ENCODE measurements at places on chromosomes 5 and 9.

GRCh38 chr5:169534311-169534880, 49.2 kb upstream of the SPDL1 start:
- no peak for DNase-seq

DNA sequence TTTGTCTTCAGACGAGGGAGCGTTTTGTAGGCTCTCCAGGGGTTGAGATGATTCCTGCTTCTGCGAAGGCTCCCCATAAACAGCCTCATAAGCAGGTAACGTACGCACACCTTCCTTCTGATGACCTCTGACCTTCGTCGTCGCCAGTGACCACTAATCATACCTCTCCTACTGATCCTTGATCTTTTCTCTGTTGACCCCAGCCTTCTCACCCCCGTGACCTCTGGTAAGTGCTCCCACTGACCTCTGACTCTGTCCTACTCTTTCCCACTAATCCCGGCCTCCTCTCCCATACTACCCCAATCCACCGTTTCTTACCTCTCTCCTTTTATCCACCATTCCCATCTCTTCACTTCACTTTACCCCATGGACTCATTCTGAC, 345 bp downstream of the DNAI1 start:
- DNase-seq, result no peak

GRCh38 chr9:81363916-81364480, 325.3 kb downstream of the TLE1 start:
- no peak for DNase-seq

DNA sequence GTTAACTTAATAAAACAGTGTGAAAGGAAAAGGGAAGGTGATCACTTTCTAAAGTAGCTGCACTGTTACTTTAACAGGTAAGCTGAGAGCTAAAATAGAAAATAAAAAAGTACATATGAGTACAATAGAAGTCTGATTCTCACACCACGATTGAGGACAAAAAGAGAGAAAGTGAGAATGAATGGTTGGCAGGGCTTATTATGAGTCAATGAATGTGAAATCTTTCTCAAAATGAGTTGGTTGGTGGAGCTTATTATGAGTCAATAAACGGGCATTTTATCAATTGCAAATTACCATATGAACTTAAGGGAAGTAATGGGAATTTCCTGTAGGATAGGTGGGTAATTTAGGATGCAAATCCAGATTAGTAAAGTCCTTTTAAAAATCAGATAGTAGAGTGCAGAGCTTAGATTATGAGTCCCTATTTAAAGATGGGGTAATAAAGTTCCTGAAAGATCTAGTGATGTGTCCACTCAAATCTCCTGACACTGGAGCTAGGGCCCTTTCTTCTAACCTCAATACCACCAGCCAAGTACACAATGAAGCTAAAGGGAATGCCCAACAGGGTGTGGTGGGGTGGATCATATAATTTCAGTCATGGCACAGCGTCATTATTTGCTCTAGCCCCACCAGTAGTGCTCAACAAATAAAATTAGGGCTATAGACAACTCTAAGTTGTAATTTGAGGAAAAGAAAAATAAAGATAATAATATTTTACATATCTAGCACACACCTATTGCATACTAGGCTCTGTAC, 21.1 kb upstream of the TLR4 start:
- DNase-seq, result no peak

- no peak for DNase-seq
These were observed 109.3 kb upstream of the CPEB4 start for GRCh38 chr5:173778784-173779304.

GRCh38 chr9:38051780-38052546, 17.1 kb downstream of the SHB start:
- no peak for DNase-seq

DNA sequence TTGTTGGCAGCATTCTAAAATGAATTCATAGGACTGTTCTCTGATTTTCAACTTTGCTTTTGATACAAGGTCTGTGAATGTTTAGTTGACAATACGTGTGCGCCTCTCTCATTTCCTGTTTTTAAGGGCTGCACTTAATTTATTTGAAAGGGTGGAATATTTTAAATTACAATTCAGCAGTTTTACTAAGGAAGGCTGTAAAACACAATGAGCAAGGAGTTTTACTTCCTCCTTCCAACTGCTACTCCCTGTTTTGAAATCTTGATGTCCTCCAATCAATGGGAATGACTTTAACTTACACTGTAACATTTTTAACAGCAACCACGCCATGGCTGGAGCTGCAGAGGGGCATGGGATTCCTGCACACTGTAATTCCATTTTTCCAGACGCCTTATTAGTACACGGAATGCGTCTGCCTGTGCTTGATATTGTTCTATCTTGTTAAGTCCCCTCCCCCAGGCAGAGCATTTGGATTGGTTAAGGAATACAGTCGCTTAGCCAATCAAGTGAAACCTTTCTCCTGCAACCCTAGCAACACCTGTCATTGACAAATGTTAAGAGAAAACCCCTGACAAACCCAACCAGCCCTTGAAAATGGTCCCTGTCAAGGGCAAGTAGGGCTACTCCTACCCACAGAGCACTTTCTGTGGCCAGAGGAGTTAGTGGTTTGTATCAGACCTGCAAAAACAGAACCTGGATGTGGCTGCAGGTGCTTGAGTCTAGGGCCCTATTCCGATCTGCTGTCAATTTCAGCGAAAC, 12.5 kb upstream of the ZSWIM6 start:
- no peak for DNase-seq

- DNase-seq, result no peak
These were observed 600 bp downstream of the ERCC6L2 start for GRCh38 chr9:95876138-95876444.

- no peak for DNase-seq
These were observed 18.9 kb upstream of the UBLCP1 start for GRCh38 chr5:159244163-159244562.

DNA sequence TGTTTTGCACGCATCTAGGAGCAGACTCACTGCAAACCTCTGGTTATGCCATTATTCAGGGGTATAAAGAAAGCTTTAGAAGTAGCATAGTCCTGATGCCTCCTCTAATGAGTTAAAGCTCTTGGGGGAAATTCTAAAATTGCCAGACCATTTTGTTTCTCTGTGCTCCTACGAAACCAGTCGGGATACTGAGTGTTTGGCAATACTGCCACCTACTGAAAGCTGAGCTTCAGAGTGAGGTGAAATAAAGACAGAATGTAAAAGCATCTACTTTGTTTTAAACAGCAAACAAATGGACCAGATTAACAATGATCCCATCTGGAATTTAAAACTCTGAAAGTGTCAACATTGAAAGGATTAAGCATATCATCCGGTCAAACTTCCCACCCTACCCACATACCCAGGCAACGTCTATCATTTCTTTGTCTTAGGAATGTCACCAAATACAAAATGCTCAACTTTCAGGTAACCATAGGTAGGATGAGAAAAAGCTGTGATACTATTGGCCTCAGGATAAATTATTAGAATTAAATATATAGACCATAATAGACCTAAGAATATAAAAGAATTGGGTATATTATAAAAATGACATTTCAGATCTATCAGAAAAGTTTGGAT, 77.8 kb upstream of the SHISAL2B start:
- DNase-seq, result no peak

DNA sequence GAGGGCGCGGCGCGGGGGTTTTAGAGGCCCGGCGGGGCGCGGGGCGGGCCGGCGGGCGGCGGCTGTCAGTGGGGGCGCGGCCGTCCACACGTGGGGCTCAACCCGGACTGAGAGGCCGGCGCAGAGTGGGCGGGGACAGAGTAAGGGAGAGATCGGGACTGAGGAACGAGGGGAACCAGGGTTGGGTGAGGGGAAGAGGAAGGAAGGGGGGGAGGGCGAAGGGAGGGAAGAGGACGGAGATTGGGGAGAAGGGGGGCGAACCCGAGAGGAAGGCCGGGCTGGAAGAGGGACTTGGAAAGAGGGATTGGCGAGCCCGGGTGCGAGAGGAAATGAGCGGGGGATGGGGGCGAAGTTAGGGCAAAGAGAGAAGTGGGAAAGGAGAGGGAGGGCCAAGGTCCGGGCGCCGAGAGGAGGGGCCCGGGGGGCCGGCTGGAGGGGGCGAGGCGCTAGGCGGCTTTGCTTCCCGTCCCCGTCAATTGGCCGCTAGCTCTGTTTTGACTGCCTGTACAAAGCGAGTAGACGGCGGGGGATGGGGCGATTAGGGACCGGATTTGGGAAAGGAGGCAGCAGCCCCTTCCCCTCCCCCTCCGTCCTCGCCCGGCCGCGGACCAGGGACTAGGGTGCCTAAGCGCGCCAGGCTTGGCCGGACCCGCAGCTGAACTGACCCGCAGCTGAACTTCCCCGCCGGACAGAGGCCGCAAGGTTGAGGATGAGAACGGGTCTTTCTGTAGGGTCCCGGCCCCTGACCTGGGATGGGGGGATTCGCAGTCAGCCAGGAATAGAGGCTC, 399 bp upstream of the FBN2 start:
- no peak for DNase-seq

All from stimulated activated CD8-positive, alpha-beta memory T cell treated with anti-CD3 and anti-CD28 coated beads, Interleukin-4, amount 100 ng/mL, for 1 hour (primary cell).